ENCODE measurements at places on chromosomes 4 and X.

DNA sequence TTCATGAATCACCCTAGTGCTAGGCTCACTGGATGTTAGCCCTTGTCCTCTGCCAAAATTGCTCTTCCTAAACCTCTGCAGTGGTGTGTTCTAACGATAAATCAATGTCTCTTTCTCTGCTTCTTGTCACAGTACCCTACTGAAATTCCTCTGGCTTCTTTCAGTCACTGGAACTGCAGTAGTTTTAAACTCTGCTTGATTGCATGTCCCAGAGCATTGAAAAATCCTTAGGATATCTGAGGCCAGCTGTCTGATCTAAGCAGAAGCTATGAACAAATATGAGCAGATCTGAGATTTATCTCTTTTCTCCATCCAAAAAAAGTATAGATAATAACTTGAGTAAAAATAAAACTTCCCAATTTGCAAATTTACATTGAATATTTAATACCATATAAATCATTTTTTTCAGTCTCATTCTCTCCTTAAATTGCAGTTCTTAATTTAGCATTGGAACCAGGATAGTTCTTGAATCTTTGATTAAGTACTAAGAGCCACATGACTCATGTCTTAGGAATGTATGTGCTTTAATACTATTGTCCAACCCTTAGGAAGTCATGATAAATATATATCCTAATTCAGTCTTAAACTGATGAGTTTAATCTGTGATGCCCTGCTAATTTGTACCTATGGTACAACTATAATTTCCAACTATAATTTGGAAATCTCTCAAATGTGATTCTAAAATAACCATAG is 169.7 kb downstream of the PDHA2 start:
- no peak for DNase-seq

DNA sequence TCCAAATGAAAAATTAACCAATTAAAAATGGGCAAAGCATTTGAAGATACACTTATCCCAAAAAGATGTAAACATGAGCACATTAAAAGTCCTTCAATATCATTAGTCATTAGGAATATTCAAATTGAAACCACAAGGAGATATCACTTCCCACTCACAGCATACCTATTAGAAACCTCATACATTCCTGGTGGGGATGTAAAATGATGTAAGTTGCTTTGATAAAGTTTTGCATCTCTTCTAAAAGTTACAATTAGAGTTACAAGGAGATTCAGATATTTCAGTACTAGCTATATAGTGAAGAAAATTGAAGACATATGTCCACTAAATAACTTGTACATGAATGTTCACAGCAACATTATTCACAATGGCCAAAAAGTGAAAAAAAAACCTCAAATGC is 1109.3 kb upstream of the LCORL start:
- DNase-seq = no peak

DNA sequence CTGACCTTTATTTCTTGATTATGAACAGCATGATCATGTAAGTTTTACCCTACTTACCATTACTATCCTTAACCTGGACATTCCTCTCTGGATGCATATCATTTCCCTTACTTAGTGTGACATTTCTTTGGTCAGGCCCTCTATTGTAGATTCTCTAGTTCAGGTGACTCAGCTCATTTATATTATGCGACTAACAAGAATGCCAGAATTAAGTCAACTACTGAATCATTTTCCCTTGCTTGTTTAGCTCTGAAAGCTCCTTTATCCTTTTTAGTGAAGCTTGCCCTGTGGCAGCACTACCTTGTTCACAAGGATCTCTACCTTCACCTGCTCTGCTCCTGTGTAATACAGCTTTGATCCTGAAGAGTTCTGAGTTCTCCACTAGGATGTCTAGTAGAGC is 15.1 kb upstream of the UGT2B17 start:
- no peak for DNase-seq

- no peak for DNase-seq
Observed at GRCh38 chr4:103397541-103397940, 199.4 kb upstream of the CENPE start.

GRCh38 chr4:77665381-77666069 is 59.9 kb downstream of the CXCL13 start:
- no peak for DNase-seq

Data from amniotic stem cell (primary cell).